Mesendoderm (in vitro differentiated cells): ENCODE measurements at places on chromosomes 3 and 15.

- DNase-seq = peak; percentile 4
These were observed at the start of gene FSD2 for GRCh38 chr15:82805994-82806406. FSD2 (minus strand) TSS chr15:82806069; CDS start chr15:82787390, 18,679 bp downstream.

- peak; percentile 87 for DNase-seq
These were observed 7.5 kb upstream of the PGPEP1L start for GRCh38 chr15:99014803-99015697.

- no peak for DNase-seq
These were observed 193.2 kb downstream of the CLSTN2 start for GRCh38 chr3:140128217-140128616.

GRCh38 chr3:195039180-195039843, 231.6 kb downstream of the XXYLT1 start:
- no peak for DNase-seq

- no peak for DNase-seq
These were observed 92.0 kb downstream of the PRICKLE2 start for GRCh38 chr3:64133272-64133671.

- DNase-seq = no peak
These were observed 573.6 kb upstream of the GRM7 start for GRCh38 chr3:6287088-6287875.

GRCh38 chr3:141763088-141763750, at the start of gene GRK7:
GRK7 (plus strand) TSS chr3:141763408; CDS start chr3:141778285, 14,877 bp downstream.
- no peak for DNase-seq

- no peak for DNase-seq
These were observed 144.9 kb downstream of the EDEM1 start for GRCh38 chr3:5332270-5332956.

- DNase-seq = peak; percentile 78
These were observed 16.6 kb downstream of the LRRC2 start for GRCh38 chr3:46549408-46549904.

- DNase-seq = peak; percentile 43
These were observed 320.2 kb downstream of the CHST2 start for GRCh38 chr3:143439817-143440216.

DNA sequence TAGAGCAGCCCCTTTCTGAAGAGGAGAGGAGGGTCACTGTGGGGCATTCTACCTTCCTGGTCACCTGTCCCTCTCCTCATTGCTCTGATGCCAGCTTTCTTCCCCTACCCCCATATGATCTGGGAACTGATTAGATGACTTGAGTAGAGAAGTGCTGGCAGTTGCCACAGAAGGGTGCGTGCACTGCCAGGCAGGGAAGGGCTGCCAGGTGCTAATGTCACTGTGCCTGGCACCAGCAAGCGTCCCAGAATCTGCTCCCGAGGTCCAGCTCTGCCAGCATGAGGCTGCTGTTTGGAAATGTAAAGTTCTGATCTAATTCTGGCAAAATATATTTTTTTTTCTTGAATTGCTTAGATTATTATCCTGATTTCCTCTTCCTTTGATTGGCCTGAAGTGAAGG, 52.8 kb downstream of the PPM1L start:
- no peak for DNase-seq

- no peak for DNase-seq
These were observed 728 bp downstream of the EIF2B5 start for GRCh38 chr3:184135911-184136260.

DNA sequence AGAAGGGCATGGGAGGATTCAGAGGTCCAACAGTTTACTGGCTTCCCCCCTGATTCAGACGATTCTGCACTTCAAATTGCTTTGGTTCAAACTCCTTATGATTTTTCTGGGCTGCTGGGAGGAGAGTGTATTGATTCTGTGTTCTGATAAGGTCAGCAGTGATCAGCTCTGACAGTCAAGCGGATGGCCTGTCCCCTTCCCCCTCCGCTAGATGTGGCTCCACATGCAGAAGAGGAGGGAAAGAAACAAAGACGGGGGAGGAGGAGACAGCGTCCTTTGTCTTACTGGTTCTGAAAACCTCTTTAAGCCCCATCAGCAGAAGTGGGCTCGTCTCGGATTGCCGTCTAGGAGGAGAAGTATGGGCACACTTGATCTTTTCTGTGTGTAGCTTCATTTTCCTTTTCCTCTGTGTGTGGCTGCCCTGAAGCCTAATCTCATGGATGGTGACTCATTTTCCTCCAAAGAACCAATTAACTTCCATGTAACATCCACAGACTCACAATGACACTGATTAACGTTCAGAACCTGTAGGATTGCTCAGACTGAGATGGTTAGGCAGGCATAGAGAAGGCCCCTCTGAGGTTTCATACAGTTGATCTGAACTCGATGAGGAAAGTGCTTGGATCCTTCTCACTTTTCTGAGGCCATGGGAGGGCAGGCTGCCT, 162.4 kb upstream of the PPP2R3A start:
- DNase-seq = peak; percentile 7

GRCh38 chr3:12175844-12176453, 17.2 kb upstream of the TIMP4 start:
- peak; percentile 62 for DNase-seq

DNA sequence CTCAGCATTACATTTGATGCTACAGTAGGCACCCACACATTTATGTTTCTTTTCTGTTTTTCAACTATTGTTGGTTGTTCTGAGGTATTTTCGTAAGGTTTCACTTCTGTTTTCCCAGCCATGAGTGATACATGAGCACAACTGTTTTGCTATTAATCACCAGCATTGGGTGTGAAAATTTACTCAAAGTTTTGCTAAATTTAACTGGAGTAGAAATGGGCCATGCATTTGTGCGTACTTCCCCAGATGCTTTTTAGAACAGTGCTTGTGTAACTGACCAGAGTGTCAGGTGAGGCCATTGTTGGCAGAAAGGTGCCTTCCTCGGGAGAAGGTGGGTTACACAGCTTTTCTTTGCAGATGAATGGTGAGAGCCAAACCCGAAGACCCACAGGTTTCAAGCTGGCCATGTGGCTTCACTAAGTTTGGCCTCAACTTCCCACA, 70.4 kb downstream of the ST6GAL1 start:
- DNase-seq = no peak

DNA sequence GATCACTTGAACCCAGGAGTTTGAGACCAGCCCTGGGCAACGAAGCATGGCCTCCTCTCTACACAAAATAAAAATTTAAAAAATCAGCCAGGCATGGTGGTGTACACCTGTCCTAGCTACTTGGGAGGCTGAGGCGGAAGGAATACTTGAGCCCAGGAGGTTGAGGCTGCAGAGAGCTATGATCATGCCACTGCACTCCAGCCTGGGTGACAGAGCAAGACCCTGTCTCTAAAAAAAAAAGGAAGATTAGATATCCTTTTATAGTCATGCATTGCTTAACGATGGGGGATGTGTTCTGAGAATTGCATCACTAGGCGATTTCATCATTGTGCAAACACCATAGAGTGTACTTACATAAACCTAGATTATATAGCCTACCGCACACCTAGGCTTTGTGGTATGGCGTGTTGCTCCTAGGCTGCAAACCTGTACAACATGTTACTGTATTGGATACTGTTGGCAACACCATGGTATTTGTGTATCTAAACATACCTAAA, 12.6 kb downstream of the ALAS1 start:
- no peak for DNase-seq

GRCh38 chr3:196611761-196612483, 27.6 kb upstream of the NRROS start:
- DNase-seq = peak; percentile 73

- DNase-seq = peak; percentile 97
These were observed 3.6 kb upstream of the EIF4E3 start for GRCh38 chr3:71728632-71729342.
